Cerebellum (tissue), 4 donors: ENCODE measurements at places on chromosomes 11 and 22. TPM values are rescaled to one million over a fixed set of nuclear protein-coding genes. Genes with fewer than 3 reads are reported as not detected.

MYOD1 gene
- total RNA-seq: not detected

PRG3 gene
- total RNA-seq: not detected

- no peak for DNase-seq
Observed at GRCh38 chr11:56700914-56701485, 2.1 kb downstream of the OR9G1 start.

GRCh38 chr11:47499161-47499560 is 50.2 kb upstream of the RAPSN start:
- no peak for DNase-seq

DNA sequence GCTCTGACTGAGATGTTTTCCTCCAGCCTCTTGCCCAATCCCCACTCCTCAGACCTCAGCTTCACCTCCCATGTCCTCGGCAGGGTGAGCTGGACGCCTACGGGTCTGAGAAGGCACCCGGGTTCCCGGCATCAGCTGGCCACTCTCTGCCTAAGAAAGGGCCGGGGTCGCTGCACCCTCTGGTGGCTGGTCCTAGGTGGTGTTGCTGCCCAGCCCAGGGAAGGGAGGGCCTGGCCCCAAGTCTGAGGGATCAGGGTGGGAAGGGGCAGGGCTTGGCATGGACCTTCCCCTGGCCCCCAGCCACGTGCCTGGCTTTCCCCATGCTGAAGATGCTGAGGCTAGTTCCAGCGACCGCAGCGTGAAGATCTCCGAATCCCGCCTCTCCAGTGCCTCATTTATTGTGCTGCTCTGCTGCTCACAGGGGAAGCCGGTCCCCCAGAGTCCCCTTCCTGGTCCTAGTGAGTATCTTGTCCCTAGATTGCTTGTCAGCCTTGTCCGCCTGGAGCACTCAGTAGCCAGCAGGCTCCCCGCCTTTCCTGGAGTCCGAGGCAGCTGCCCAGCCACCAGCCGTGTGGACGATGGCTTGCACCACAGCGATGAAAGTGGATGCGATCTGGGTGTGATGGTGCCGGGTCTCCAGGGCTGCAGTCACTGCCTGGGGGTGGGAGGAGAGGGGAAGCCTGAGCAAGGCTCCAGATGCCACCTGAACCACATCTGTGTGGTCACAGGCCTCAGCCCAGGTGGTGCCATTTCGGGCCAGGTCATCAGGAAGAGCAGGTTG is 2.9 kb upstream of the GGT5 start:
- DNase-seq: peak; percentile 88
